Tibial nerve (tissue), 4 donors: ENCODE measurements at places on chromosomes 4 and X. TPM values are rescaled to one million over a fixed set of nuclear protein-coding genes. Genes with fewer than 3 reads are reported as not detected.

DNA sequence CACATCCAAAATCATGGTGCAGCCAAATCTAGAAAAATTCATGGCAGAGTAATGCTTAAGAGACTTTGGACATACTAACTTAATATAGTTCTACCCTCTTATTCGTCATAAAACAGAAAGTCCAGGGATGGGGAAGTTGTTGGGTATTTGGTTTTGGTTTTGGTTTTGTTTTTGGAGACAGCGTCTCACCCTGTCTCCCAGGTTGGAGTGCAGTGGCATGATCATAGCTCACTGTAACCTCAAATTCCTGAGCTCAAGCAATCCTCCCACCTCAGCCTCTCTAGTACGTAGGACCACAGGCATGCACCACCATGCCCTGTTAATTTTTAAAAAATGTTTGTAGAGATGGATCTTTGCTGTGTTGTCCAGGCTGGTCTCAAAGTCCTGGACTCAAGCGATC, 271.8 kb upstream of the TENM3 start:
- no peak for DNase-seq
- no peaks in the 10 kb centered on the region for H3K27me3 ChIP-seq
- no peaks in the 10 kb centered on the region for H3K36me3 ChIP-seq
- no peak overlapping the region for H3K27ac ChIP-seq
- H3K4me1 ChIP-seq = no peaks in the 10 kb centered on the region
- no peak overlapping the region for H3K4me3 ChIP-seq

DNA sequence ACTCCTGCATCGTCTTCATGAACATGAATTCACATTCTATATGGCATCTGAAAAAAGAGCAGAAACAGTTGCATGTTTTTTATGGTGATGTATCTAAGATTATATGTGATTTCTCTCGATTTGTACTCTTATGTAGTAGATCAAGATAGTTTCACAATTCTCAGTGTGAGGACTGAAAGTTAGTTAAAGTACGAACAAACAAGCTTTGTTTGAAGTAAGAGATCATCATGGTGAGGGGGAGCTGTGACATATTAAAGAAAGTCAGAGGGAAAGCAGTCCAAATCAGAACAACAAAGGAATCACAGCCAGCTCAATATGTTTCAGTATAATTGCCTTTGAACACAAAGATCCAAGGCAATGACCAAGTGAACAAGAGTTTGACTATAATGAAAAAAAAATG, 1140.6 kb downstream of the SH3BGRL start:
- H3K27me3 ChIP-seq = no peaks in the 10 kb centered on the region
- no peak overlapping the region for H3K27ac ChIP-seq
- DNase-seq = no peak

The GRID2 gene
- not detected for total RNA-seq

DNA sequence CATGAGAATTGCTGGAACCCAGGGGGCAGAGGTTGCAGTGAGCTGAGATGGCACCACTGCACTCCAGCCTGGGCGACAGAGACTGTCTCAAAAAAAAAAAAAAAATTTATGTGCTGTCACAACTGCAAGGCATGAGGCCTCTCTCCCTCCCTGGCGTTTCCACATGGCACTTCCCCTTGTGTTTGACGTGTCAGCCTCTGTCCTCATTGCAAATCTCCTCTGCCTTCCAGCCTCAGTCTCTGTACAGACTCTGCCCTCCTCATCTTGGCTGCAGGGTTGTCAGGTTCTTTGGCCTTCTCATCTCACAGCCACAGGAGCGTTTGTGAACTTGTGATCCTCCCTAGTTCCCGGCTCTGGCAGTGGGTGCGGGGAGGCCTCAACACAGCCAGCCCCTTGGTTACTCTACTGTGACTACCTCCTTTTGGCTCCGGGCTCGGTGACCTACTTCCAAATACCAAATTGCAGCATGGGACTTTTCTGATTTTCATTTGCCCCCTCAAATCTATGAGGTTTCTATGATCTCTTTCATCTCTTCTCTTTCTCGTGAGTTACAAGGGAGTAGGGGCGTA, 250.0 kb downstream of the CBR4 start:
- no peaks in the 10 kb centered on the region for H3K36me3 ChIP-seq
- no peak overlapping the region for H3K4me3 ChIP-seq
- no peaks in the 10 kb centered on the region for H3K27me3 ChIP-seq
- no peak overlapping the region for H3K27ac ChIP-seq

DNA sequence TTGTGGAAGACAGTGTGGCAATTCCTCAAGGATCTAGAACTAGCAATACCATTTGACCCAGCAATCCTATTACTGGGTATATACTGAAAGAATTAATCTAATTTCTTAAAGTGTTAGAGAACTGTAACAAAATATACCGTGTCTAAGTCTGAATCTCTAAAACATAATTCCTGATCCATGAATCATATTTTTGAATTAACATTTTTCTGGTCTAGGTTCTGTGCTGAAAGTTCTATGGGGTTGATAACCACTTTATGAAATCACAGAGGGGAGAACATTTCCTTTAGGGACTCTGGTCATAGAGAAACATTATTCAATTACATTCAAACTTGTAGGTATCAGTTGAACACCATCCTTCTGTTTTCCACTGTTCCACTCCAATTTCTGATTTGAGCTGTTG, 91.9 kb upstream of the ETNPPL start:
- H3K36me3 ChIP-seq = no peaks in the 10 kb centered on the region
- no peak overlapping the region for H3K4me3 ChIP-seq
- no peak for DNase-seq
- no peaks in the 10 kb centered on the region for H3K4me1 ChIP-seq
- H3K27me3 ChIP-seq = no peaks in the 10 kb centered on the region

GRCh38 chr4:88070031-88070430, 62.6 kb downstream of the PKD2 start:
- no peak for DNase-seq
- H3K27me3 ChIP-seq = no peaks in the 10 kb centered on the region
- H3K4me3 ChIP-seq = no peak overlapping the region
- H3K27ac ChIP-seq = no peak overlapping the region
- peaks cover 8% of the 10 kb centered on the region for H3K36me3 ChIP-seq

The TMEM47 gene
- total RNA-seq = 46.0 TPM

- H3K4me1 ChIP-seq = no peaks in the 10 kb centered on the region
- H3K27ac ChIP-seq = no peak overlapping the region
- H3K27me3 ChIP-seq = peaks cover 10% of the 10 kb centered on the region
- no peak overlapping the region for H3K4me3 ChIP-seq
Observed at GRCh38 chrX:100870527-100870926, 3.6 kb downstream of the NOX1 start.

DNA sequence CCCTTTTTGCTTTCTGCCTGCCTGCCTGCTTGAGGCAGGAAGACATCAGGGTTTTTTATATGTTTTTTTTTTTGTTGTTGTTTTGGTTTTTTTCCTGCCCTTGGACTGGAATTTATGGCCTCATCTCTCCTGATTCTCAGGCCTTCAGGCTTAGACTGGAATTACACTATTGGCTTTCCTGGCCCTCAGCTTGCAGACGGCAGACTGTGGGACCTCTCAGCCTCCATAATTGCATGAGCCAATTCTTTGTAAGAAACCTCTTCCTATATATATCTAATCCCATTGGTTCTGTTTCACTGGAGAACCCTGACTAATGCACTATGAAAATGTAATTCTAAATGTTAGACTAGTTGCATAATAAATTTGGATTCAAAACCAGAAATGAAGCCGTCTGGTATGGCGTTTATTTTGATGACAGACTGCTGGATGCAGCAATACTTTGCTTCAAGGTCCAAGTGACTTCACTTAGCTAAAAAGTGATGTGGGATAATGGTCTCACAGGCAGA, 59.0 kb downstream of the SEL1L3 start:
- H3K27me3 ChIP-seq = no peaks in the 10 kb centered on the region
- H3K4me3 ChIP-seq = no peak overlapping the region

DNA sequence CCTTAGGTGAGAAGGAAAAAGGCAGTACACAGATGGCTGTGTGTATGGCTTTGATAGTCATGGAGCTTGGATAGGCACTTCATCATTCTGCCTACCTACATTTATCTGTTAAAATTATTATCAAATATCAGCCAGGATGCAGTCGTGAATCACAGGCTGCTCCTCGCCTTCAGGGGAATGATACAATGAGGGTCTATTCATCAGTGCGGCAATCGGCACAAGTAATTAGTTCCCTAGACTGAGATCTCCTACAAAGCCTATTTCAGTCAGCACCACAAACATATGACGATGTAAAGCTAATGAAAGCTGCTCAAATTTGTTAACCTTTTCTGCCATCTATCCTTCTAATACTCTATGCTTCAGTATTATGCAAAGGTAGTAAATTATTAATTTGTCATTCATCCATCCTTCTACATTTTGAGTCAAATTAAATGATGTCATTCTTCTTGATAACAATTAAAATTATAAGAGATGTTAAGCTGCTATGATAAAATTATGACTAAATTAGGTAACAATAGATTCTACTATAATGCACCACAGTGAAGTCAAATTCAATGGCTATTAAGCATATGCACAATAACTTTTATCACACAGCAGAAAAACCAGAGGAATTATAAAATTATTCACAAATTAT, 19.0 kb downstream of the MAB21L2 start:
- DNase-seq = no peak
- no peak overlapping the region for H3K4me3 ChIP-seq
- H3K27me3 ChIP-seq = no peaks in the 10 kb centered on the region
- no peaks in the 10 kb centered on the region for H3K4me1 ChIP-seq
- H3K27ac ChIP-seq = no peak overlapping the region

DNA sequence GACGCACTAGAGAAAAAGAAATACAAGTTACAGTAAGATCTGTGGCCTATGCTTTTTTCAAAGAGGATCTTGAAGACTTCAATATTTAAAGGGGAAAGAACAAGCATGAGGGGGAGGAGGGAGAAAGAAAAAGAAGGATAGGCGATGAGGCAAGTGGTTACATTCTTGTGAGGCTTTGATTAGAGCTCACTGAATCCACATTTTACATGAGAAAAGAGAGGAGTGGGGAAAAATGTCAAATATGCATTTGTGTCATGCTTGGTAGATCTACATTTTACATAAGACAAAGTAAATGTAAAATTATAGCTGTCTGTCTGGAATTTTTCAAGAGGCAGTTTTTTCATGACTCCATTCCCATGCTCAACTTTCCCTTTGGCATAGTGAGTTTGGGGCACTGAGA, 965.9 kb downstream of the FSTL5 start:
- no peaks in the 10 kb centered on the region for H3K4me1 ChIP-seq
- no peak overlapping the region for H3K27ac ChIP-seq
- H3K27me3 ChIP-seq = no peaks in the 10 kb centered on the region
- DNase-seq = no peak
- no peak overlapping the region for H3K4me3 ChIP-seq

DNA sequence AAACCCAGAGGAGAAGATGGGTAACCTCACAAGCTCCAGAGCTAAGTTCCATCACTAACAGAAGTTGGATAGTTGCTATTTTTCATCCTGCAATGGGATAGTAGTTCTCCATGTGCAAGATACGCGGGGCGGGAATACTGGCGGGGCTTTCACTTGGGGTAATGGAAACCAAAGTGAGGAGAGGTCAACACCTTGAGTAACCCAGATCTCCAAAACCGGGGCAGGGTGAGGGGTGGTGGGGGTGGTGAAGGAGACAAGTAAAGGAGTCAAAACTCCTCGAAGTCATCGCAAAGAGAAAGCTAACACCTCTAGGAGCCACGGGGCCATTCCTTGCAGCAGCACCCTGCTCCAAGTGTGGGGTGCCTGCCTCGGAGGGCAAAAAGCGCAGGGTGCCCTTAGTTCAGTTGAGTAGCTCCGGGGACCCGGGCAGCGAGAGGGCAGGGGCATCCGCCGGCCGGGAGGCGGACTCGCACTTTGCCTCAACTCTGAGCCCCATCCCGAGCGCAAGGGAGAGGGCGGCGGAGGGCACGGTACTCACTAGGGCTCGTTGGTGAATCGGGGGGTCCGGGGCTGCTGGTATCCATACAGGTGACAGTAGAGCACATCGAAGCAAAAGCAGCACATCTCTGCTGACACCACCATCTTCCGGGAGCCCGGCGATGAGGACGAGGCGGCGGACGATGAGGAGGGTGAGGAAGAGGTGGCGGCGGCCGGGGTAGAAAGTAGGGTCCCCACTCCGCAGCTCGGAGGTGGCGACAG, 645 bp downstream of the AMMECR1 start:
- peak overlapping the region; percentile 85 for H3K4me3 ChIP-seq
- no peak for DNase-seq
- H3K27me3 ChIP-seq = no peaks in the 10 kb centered on the region
- H3K27ac ChIP-seq = peak overlapping the region; percentile 90

- peak; percentile 24 for DNase-seq
- H3K4me3 ChIP-seq = no peak overlapping the region
- H3K4me1 ChIP-seq = peaks cover 19% of the 10 kb centered on the region
- no peaks in the 10 kb centered on the region for H3K36me3 ChIP-seq
- no peaks in the 10 kb centered on the region for H3K27me3 ChIP-seq
Observed at GRCh38 chr4:105923497-105924238, 28.4 kb downstream of the NPNT start.

DNA sequence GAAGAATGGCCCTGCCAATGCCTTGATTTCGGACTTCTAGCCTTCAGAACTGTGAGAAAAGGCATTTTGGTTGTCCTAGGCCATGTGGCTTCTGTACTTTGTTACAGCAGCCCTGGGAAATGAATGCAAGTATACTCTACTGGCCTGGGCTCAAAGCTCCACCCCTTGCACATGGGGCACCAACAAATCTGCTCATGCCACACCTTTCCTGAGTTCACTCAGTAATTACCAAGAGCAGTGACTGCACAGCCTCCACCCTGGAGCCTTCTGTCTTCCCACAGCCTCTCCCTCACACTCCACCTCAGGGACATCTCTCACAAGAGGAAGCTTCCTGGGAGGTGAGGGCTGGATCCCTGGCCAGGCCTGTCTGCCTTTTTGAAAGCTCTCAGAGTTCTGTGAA, 29.1 kb upstream of the GAB1 start:
- DNase-seq = no peak
- no peak overlapping the region for H3K27ac ChIP-seq
- H3K36me3 ChIP-seq = no peaks in the 10 kb centered on the region

DNA sequence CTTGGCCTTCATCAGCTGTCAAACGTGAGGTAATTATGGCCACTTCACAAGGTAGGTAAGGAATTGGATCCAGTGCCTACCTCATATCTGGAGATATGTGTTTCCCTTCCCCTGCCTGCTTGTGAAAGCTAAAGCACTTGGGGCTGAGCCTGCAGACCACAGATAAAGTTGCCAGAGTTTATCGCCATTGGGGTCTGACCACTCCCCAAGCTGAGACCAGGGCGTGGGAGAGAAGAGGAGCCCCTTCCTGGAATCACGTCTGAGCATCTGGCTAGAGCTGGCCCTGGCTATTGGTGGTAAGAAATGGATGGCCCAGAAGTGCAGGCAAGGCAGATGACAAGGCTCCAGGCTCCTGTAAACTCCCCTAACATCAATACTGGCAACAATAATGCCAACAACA, 2.7 kb downstream of the ALAS2 start:
- H3K27ac ChIP-seq = no peak overlapping the region
- no peak overlapping the region for H3K4me3 ChIP-seq
- H3K4me1 ChIP-seq = no peaks in the 10 kb centered on the region
- H3K36me3 ChIP-seq = no peaks in the 10 kb centered on the region

GRCh38 chr4:143358923-143359643, 22.4 kb downstream of the GAB1 start:
- DNase-seq = no peak
- peaks cover 53% of the 10 kb centered on the region for H3K4me1 ChIP-seq
- no peak overlapping the region for H3K4me3 ChIP-seq
- no peaks in the 10 kb centered on the region for H3K36me3 ChIP-seq

The FAAH2 gene
- not detected for total RNA-seq

GRCh38 chr4:37742149-37742548, 56.0 kb upstream of the RELL1 start:
- H3K27me3 ChIP-seq = no peaks in the 10 kb centered on the region
- H3K27ac ChIP-seq = no peak overlapping the region
- DNase-seq = no peak
- H3K4me1 ChIP-seq = no peaks in the 10 kb centered on the region
